ENCODE measurements at places on chromosomes 12 and 14.

- DNase-seq = no peak
These were observed 321.6 kb downstream of the ZFP36L1 start for GRCh38 chr14:68471029-68471963.

DNA sequence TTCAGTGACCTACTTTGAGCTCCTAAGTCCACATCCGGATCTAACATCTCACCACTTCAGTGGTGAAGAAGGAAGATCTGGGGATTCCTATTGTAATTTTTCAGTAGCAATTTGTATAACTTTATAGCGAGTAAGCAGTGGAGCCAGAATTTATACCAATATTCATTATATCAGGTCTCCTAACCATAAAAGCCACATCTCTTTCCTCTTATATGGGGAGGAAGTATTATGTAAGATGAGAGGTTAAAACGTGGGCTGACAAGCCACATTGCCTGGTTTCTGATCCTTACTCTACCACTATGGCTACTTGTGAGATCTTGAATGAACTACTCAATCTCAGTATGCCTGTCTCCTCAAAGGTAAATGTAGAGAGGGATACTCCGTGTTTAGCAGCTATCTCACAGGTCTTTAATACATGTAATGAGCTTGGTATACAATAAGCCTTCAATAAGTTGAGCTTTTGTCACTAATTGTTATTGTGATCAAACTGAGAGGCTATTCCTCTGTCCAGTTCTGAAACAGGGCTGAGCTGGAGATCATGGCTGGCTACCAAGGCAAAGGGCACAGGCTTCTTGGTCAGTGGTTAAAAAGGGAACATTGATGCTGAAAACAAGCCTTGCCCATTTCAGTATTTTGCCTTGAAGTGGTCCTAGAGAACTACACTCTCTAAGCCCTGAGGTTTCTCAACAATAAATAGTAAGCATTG, 3.3 kb upstream of the TMEM117 start:
- no peak for DNase-seq

DNA sequence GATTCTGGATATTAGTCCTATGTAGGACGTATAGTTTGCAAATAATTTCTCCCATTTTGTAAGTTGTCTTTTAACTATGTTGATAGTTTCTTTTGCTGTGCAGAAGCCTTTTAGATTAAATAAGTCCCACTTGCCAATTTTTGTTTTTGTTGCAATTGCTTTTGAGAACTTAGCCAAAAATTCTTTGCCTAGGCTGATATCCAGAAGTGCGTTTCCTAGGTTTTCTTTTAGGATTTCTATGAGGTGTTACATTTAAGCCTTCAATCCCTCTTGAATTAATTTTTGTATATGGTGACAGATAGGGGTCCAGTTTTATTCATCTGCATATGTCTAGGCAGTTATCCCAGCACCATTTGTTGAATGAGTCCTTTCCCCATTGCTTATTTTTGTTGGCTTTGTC, 264.4 kb upstream of the OR4E1 start:
- DNase-seq = no peak

- DNase-seq = no peak
These were observed 9.8 kb upstream of the PCNX1 start for GRCh38 chr14:70897464-70897863.

All from LNCaP clone FGC (cell line).